Fibroblast of skin of right quadriceps (primary cell): ENCODE measurements at places on chromosomes 5 and 9.

DNA sequence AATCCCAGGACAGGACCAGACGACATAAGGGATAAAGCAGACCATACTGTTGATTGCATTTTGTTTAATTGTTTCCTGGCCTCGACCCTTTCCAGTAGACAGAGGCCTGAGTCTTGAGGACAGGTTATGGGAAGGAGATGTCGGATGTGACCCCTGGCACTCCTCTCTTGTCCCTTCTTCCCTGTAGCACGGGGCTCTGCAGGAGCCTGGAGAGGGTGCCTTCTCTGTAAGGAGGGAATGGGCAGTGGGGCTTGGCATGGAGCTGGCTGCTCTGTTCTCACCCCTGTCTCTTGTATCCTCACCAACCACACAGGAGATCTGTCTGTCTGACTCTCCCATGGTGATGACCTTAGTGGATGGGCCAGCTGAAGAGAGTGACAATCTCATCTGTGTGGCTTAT lies 40.1 kb upstream of the SLC2A8 start:
- no peak for DNase-seq

- DNase-seq: no peak
Observed at GRCh38 chr9:20898885-20899554, 132.4 kb downstream of the HACD4 start.

- DNase-seq: peak; percentile 98
Observed at GRCh38 chr5:32504989-32505596, 60.6 kb upstream of the ZFR start.

- DNase-seq: no peak
Observed at GRCh38 chr9:26945591-26945990, 1.5 kb downstream of the PLAA start.

GRCh38 chr9:6758248-6758497 lies 400 bp downstream of the KDM4C start:
- no peak for DNase-seq

DNA sequence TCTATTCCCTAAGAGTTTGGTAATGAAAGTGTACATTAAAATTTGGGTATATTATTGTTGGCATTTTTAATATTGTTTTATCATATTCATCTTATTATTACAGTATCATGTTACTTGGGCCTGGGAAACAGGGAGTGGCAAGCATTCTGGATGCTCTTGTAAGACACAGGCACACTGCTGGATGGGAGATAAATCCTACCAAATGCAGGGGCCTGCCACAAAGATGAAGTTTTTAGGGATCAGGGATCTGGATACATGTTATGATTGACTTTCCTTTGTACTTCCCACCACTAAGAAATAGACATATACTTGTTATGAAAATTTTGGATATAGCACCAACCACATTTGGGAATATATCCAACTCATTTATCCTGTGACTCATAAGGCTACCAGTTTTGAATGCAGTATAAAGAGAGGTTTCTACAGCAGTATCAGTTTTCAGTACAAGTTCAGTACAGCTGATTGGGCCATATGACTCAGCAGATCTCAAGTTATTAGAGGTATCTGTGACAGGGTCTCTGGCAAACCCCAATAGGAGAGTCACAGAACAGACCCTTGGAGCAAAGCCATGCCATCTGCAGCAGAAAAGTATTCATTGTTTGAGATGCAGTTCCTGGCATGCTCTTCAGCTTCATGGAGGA lies 360.1 kb downstream of the DMAC1 start:
- DNase-seq: peak; percentile 58

DNA sequence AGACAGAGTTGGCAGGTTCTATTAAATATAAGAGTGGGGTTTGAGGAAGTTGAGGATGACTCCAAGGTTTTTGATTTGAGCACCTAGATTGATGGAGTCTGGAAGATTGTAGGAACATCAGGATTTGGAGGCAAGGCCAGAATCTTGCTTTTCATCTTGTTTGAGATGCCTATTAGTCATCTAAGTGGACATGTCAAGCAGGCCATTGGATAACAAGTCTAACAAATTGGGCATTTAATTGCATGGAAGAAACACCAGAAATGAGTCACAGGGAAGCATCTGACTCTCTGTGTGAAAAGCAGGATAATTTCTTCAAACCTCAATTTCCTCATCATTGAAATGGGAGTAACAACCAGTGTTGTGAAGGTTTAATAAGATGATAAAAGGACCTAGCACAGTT lies 53.3 kb upstream of the ARL15 start:
- peak; percentile 53 for DNase-seq

- DNase-seq: no peak
Observed at GRCh38 chr9:121185178-121185745, 16.4 kb downstream of the RAB14 start.

DNA sequence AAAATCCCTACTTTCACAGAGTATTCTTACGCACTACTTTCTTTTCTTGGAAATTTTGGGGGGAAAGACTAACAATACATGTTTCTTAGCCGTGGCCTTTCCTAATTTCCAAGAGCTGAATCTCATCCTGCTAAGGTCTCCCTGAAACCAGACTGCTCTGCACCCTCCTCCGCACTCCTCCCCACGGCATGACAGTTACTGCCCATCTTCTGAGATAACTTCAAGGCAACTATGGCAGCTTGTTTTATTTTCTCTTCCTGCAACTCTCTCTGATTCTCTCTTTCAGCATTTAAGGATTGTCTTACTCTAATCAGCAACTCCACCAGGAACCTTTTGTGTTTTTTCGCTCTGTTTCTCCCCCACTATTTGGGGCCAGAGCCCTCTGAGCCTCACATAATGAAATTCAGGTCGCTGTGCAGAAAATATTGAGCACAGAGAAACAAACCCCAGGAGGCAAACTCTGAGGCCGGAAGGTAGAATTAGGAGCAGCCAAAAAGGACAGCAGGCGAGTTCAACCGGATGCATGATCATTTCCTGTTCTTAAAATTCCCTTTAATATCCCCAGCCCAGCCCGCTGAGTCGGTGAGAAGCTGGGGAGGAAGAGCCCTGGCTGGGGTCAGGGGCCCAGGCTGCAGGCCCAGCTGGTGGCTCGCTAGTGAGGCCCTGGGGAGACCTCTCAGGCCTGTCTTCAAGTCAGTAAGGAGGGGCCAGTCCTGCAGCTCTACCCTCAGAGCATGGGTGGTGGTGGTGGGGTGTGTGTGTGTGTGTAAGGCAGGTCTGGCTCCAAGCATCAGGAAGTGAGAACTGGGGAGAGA lies 213.6 kb upstream of the S1PR3 start:
- peak; percentile 52 for DNase-seq

- DNase-seq: peak; percentile 9
Observed at GRCh38 chr5:87081016-87081415, 186.7 kb upstream of the RASA1 start.

GRCh38 chr5:149886692-149887470 lies 57.7 kb downstream of the PDE6A start:
- peak; percentile 56 for DNase-seq

DNA sequence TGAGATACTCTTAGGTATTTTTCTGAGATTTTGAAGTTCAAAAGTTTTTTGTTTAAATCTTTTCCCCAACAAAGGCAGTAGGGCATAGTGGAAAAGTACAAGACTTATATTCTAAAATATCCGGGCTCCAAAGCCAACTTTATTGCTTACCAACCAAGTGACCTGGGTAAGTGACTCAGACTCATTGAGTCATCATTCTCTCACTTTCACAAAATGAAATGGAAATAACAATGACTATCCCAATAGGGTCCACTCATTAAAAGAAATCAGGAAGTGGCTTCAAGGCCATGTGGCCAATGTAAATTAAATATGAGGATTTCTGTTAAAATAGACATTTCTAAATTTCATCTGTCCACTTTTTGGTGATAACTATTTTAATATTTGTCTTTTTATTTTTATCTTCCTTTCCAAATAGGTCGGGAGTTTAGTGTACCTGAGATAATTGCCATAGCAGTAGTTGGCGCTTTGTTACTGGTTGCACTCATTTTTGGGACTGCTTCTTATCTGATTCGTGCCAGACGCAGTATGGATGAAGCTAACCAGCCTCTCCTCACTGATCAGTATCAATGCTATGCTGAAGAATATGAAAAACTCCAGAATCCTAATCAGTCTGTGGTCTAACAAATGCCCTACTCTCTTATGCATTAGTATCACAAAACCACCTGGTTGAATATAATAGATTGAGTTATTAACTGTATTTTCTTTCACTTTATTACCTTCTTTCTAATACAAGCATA lies 15.5 kb downstream of the TYRP1 start:
- peak; percentile 59 for DNase-seq
